Jurkat, Clone E6-1 (cell line): ENCODE measurements at places on chromosomes 2 and 18.
A peak's percentile ranks its signal among the peaks of the same experiment; 100 is the strongest.

DNA sequence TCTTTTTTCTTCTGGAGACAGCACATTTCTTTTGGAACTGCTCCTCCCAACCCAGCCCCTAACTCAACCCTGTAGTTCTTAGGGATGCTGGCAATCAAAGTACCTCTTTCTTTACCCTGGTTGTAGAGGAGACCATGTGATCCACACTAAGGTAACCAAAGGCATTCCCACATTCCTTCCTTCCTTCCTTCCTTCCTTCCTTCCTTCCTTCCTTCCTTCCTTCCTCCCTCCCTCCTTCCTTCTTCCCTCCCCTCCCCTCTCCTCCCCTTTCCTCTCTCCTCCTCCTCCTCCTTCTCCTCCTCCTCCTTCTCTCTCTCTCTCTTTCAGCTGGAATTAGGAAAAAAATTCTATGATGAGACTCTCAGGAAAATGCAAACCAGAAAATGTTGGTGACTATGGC, 13.8 kb upstream of the RAPH1 start:
- DNase-seq: no peak

DNA sequence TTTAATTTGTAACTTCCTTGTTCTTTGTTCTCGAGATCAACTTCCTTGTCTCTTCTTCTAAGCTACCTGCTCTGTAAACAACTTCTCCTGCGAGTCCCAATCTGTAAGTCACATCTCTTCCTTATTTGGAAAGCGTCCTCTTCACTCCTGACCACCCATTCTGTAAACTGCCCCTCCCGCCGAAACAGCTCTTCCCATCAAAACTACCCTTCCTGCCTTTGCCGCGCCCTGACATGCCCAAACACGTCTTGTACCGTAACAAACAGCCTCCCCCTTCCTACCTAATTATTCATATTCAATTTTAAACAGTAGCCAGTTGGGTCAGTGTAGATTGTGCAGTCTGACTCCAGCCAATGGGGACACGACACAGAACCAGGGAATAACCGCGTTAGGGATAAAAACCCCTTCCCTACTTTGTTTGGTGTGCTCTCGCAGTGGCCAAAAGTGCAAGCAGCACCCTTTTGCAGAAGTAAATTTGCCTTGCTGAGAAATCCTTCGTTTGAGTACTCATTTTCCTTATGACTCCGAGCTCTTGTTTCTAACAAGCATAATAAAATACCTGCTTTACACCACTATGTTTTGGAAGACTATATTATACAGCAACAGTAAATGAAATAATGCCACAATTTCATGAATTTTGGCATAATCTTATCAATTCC, 39.8 kb downstream of the PIAS2 start:
- DNase-seq: no peak

- DNase-seq: no peak
These were observed 264.2 kb upstream of the EPAS1 start for GRCh38 chr2:46032996-46033395.

DNA sequence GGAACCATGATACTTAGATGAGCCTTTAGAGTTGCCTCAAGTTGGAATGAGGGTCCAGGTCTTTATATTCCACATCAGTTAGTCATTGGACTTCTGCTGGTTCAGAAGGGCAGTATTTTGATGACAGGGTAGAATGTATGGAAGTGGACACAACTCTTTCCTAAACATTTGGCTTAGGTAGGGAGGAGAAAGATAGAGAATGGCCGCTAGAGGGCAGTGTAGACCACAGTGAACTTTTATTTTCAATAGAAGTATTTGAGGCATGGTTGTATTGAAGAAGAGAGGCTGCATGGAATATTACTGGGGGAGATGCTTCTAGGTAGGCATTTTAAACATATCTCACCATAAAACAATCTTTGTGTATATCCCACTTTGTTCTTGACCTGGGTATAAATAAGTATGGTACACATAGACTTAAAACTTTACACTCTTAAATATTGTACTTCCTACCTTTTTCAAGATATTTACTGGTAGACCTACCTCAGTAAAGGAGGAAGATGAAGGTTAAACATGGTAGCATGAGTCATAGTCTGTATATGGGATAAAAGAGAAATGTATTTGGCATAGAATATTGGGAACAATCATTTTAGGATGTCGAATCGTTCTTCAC, 497.6 kb upstream of the FAM98A start:
- peak; percentile 16 for DNase-seq

DNA sequence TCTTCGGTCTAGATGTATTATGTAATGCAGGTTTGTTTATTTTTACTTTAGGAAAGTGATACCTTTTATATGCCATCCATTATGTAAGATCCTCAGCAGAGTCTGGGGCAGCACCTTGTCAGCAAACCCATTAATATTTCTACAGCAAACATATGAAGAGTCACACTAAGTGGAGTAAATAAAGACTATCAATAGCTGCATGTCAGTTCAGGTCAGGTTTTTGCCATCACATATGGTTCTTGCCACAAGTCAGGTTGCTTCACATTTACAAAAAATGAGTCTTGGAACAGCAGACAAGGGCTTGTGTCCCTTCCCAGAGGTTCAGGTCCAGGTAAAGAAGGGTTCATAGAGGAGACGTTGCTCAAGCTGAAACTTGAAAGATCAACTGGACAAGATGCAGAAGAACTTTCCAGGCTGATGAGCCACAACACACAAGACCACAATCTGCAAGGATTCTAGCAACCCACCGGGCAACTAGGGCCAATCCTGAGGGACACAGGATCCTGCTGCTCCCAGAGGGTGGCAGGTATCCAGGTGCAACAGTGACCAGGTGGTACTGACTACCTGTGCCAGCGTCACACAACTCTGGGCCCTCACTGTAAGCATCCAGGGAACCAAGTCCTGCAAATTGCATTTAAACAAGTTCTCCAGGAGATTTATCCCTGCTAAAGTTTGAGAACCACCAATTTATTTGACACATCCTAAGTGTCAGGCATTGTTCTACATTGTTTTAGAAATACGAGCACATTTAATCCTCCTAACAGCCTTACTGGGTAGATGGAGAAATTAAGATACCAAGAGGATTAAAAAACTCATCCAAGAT, 215.8 kb downstream of the ALPK2 start:
- no peak for DNase-seq

DNA sequence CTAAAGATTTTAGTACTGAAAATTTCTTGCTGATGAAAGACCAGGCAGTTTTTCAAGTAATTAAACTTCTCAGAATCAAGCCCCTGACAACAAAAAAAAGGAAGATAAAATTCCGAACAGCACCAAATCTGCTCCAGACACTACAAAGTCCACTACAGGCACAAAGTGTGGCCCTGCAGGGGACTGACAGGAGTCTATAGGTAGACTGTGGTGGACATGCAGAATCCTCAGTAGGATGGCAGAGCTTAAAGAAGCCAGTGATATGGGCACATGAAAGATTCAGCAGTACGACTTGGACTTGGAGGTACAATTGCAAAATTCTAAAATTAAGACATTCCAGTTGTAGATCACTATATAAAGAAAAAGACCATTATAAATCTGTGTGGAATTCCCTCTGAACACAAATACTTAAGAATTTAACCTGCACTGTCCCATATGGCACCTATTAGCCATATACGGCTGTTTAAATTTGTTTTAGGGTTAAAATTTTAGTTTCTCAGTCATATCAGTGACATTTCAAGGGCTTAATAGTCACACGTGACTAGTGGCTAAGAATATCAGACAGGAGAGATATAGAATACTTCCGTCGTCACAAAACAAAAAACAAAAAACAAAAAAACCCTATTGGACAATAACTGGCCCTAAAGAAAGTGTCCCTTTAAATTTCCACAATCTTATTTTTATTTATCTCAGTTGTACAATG, 32.0 kb downstream of the SFT2D3 start:
- no peak for DNase-seq

DNA sequence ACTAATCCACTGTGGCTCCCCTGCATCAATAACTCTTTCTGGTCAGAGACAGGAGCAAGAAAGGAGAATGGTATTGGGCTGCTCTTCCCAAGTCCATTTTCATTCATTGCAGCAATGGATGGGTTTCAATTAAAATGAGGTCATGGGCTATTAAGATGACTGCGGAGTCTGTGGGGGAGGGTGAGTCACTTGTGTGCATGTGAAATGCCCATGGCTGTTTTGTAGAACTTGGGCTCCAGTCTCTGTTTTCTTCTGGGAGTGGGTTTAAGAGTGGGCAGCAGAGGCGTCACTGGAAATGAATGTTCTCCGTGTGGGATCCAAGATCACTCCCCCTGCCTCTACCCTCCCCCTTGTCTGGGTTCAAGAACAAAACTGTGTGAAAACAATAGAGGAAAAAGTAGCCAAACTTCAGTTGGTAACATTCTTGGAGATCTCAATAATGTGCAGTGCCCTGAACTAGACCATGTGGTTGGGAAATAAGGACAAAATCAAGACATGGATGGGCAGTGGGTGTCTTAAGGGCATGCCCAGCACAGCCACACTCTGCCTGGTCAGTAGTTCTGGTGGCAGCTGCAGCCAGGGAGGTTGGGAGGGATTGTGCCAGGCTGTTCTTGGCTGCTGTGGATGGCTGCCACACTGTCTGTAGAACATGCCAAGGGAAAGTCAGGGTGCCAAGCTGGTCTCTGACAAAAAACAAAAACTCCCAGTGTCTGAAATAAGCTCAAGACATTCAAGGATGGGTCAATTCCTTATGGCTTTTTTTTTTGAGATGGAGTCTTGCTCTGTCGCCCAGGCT, 68.2 kb upstream of the CXCR4 start:
- no peak for DNase-seq

DNA sequence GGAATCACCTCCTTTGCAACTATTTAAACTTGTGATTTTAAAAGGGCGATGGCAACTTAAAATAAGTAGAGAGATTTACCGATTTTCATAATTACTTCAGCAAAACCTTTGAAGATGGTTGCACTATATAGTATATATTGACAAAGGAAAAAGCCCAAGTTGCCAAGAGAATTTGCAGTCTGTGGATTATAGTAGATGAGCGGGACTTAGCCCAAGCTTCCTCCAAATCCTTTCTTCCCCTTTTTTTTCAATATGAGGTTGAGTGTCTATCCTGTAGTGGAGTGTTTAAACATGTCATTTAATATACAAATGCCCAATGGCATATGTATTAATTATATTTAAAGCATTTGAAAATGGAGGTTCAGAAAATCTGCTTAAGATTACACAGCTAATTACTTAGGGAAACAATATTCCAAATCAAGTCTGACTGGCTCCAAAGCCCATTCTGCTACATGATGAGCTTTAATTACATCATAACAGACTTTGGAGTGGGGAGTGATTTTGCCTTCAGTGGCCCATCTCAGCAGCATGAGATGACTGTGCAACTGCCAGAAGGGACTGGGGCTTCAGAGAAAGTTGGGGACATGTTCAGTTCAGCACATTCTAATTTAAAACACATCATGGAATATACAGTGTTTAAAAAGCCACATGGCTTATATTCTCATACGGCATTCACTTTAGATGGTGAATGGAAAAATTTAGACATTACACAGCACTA, 73.2 kb downstream of the COL3A1 start:
- DNase-seq: no peak

GRCh38 chr2:239688840-239689239, 288.0 kb upstream of the HDAC4 start:
- DNase-seq: no peak

- no peak for DNase-seq
These were observed 5.6 kb downstream of the PHLPP1 start for GRCh38 chr18:62720766-62721613.

DNA sequence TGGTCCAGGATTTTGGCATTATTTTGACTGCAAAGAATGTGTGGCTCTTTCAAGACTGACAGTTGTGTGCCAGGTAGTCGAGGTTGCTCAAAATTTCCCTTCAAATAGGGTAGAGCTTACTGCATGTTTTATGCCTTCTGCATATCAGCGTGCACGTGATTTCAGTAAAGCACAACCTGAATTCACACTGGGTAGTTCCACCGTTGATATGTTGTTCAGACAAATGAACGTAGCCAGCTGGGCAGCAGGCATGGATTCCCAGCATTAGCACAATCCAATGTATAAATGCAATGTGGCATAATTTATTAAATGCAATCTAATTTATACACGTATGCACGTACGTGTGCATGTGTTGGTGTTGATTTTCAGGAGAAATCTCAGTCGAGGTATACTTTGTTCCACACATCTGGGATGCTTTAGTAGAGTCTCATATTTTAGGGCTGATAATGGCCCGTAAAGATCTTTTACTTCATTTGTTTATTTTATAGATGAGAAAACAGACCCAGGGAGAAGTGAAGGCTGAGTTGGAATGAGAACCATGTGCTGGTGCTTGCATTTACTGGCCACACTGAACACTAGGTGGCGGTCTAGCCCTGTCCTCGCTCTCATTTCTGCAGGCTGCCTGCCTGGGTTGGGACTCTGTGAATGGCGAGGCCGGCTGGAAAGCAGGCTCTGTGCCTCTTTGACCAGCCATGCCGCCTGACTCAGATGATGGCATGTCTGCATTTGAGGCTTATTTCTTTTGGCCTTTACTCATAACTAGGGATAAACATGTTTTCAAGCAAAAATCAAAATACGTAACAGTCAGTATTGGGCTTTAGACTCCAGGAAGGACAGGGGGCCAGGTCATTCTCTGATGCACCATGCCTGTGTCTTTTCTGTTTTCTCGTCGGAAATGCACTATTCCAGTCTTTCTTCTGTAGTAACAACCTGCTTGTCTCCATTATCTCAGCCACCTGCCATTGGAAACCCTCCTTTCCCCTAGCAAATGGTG, 120.4 kb downstream of the RNF144A start:
- peak; percentile 54 for DNase-seq

GRCh38 chr2:225037415-225038230, 4.6 kb downstream of the DOCK10 start:
- no peak for DNase-seq

GRCh38 chr2:191565647-191566198, 112.2 kb upstream of the NABP1 start:
- no peak for DNase-seq

GRCh38 chr2:28649481-28650265, 102.0 kb upstream of the PPP1CB start:
- no peak for DNase-seq

GRCh38 chr2:211114826-211115455, 558.5 kb downstream of the CPS1 start:
- DNase-seq: no peak

GRCh38 chr2:169254774-169255173, 107.6 kb downstream of the LRP2 start:
- no peak for DNase-seq

- no peak for DNase-seq
These were observed 2.1 kb downstream of the PROKR1 start for GRCh38 chr2:68645523-68645922.

DNA sequence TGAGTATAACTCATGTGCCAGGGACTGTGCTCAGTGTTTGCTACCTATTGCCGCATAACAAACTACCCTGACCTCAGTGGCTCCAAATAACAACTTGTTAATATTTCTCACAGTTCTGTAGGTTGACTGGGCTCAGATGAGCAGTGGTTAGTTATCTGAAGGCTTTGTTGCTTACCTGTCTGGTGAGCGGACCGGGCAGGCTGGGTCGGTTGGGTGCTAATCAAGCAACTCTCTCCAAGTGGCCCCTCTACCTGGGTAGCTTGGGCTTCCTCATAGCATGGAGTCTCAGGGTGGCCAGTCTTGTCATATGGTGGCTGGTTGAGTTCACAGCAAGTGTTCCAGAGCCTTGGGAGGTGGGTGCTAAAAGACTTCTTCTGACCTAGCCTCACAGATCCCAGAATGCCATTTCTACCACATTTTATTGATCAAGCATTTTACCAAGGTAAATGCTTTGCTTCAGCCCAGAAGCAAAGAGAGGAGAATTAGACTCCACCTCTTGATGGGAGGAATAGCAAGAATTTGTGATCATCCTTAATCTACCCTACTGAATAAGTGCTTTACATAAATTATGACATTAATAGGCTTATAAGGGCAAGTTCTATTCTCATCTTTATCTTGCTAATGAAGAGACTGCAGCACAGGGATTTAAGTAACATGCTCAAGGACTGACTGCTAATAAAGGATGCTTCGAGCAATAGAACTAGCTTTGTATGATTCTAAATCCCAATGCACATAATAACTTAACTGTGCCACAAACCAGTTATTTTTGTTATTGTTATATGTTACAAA, 16.9 kb downstream of the RAB31 start:
- DNase-seq: no peak
